ENCODE measurements at places on chromosomes 12 and 14.

GRCh38 chr12:60259225-60259624, 663.4 kb downstream of the SLC16A7 start:
- no peak for DNase-seq

DNA sequence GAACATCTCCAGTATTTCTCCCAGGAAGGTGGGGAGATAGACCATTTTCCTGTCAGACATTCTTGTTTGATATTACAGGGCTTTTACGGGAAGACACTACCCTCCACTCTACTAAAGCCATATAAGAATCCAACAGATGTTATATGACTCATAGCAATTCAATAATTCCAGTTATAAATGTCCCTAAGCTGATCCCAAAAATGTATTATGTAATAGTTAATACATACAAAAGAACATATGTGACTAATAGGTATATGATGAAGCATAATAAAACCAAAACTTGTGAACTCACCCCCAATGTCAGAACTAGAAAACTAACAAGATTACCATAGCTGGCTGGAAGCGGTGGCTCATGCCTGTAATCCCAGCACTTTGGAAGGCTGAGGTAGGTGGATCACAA, 84.2 kb downstream of the EFCAB11 start:
- no peak for DNase-seq

- no peak for DNase-seq
These were observed 154.4 kb downstream of the CALM1 start for GRCh38 chr14:90551070-90551704.

- DNase-seq = no peak
These were observed 140.5 kb downstream of the SLC16A7 start for GRCh38 chr12:59736359-59736758.

Data from stimulated activated CD4-positive, alpha-beta T cell treated with anti-CD3 and anti-CD28 coated beads, Interleukin-1b, Interleukin-23, amount 100 ng/mL, for 1 hour (primary cell).